ENCODE measurements at places on chromosomes 11 and 22.
A peak's percentile ranks its signal among the peaks of the same experiment; 100 is the strongest.

DNA sequence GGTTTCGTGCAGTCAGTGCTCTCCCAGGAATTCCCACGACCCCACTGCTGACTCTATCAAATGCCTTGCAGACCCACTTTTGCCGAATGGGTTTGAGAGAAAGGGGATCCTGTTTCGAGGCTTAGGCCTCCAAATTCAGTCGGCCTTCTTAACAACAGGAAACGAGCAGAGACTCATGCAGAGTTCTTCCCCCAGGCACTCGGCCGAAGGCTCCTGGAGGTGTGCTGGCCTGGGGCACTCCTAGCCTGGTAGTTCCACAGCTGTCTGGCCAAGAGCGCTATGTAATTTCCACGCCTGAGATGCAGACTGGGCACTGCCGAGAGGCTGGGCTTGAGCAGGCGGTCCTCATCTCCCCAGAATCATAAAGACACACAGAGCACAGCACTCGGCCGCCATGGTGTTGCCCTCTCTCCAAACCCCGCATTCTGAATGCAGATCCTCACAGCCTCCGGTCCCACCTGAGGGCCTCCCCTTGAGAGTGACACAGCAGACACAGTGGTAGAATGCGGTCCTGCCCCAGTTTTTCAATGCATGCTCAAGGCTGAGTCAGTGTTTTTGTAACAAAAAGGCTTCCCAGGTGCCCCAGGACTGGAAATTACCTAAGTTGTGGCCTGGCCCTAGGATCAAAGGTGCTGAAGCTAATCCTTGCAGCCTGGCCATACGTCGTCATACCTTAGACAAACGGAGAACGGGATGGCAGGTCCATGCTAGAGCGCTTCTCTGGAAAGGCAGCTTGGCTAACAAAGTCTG, 30.2 kb upstream of the BID start:
- no peak for DNase-seq

DNA sequence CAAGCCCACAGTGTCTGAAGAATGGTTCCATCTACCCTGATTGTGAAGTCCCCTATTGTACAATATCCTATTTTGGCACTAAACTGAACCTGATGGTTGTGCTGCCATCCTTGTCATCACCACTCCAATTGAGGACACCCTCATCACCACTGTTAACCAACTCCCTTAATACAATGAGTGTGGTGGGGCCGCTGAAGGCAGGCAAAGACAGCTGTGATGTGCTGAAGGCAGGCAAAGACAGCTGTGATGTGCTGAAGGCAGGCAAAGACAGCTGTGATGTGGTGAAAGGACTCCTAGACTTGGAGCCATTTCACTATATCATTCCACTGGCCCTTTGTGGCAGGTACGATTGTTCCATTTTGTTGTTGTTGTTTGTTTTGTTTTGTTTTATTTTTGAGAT, 481.6 kb downstream of the SOX6 start:
- DNase-seq: no peak

- DNase-seq: no peak
These were observed 59.6 kb upstream of the SHANK2 start for GRCh38 chr11:71311928-71312510.

DNA sequence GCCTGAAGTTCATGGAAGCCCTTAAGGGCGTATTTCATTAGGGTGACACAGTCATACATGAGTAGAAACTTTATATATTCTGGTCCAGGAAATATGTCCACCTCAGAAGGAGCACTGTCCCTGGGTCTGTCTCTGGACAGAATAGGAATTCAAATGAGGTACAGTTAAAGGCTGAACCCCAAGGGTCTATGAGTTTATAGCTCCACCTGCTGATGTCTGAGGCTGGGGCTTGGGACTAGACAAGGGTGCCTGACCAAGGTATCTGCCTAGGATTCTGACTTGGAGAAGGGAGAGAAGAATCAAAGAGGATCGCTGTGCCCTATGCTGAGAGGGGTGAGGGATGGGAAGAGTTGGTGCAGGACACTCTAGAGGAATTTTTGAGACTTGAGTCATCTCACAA, 14.9 kb downstream of the HEPHL1 start:
- no peak for DNase-seq

DNA sequence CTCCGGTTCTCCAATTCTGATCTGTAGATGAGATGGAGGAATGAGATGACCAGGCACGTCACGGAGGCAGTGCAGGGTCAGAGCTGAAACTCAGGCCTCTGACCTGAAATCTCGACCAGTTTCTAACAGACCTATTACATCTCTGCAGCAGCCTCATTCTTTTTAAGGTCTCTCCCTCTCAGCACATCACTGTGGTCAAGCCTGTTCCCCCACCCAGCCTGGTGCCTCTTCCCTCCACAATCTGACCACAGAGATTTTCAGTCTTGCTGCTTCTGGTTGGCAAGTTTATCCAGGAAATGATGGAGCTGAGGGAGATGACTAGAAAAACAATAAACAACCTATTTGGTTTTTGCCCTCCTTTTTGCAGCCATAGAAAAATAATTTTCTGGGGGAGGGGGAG, 9.5 kb downstream of the GRAMD1B start:
- no peak for DNase-seq

GRCh38 chr11:834371-835316, 1.9 kb downstream of the CD151 start:
- DNase-seq: no peak

GRCh38 chr11:44094260-44094868, 1.1 kb upstream of the EXT2 start:
- DNase-seq: peak; percentile 71

GRCh38 chr22:31279821-31280505, 12.3 kb downstream of the PIK3IP1 start:
- no peak for DNase-seq

GRCh38 chr11:76861490-76861953, 804 bp downstream of the ACER3 start:
- DNase-seq: no peak

DNA sequence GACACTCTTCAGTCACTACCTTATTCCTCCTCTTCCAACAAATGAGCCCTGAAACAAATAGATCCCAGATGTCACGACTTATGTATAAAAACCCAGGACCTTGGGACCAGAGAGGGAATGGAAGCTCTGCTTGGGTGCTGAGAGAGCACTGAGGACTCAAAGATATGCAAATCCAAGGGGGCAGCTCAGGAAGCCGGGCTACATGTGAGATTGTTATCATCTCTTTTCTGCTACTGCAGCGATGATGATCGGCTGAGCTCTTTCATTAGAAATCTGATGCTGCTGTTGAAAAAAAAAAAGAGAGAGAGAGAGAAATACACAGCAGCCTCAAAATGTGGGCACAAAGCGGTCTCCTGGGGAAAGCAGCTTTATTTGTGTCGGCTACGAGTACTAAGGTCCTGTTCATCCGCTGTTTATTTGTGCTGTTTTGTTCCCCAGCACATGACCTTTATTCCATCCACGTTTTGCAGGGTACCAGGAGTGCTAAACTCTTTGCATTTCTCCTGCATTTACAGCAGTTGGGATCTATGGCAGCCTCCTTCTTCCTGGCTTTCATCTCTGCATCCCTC, 120.2 kb downstream of the TRIM29 start:
- no peak for DNase-seq

DNA sequence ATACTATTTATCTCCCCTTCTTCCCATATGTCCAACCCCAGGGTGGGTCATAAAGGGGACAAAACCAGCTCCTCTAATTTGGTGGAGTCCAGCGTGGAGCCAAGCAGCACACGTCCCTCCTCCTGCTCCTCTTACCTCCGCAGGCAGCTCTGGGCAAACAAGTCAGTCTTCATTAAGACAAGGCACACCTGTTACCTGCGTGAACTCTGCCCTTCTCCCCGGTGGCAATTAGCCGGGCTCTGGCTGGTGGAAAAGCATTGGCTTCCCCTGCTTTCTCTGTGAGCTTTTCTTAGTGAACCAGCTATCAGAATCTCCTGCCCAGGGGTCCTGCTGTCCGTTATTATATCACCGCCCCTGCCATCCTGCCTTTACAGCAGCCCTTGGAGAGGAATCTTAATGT, 418.7 kb upstream of the CADM1 start:
- DNase-seq: no peak

DNA sequence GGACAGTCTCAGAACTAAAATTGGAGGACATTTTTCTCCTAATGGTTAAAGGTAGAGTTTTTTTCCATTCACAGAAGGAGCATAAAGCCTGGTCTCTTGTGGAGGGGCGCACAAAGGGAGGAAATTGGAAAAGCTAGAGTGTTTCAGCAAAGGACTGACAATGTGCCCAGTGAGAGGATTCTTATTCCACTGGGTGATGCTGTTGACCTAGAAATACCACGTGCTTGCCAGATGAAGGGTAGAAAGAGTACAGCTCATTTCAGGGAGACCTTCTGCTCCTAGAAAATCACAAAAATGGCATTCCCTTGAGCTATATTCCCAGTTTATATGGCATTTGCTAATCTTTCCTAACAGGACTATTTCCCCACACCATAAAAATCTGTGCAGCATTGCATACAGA, 21.1 kb downstream of the MS4A6E start:
- DNase-seq: no peak
